Myocyte (in vitro differentiated cells): ENCODE measurements at places on chromosomes 4 and X.

GRCh38 chr4:48047421-48047844 lies 30.9 kb downstream of the NIPAL1 start:
- no peak for DNase-seq

- DNase-seq: no peak
Measured at GRCh38 chrX:133053861-133054598, 42.9 kb downstream of the USP26 start.

- DNase-seq: peak; percentile 17
Measured at GRCh38 chr4:121819216-121819965, 4.3 kb downstream of the CCNA2 start.

GRCh38 chrX:11589641-11590040 lies 76.1 kb downstream of the ARHGAP6 start:
- no peak for DNase-seq

- DNase-seq: no peak
Measured at GRCh38 chrX:135625995-135626394, 87.4 kb upstream of the CT45A1 start.

GRCh38 chr4:37970702-37971101 lies 10.5 kb downstream of the PTTG2 start:
- DNase-seq: peak; percentile 92

DNA sequence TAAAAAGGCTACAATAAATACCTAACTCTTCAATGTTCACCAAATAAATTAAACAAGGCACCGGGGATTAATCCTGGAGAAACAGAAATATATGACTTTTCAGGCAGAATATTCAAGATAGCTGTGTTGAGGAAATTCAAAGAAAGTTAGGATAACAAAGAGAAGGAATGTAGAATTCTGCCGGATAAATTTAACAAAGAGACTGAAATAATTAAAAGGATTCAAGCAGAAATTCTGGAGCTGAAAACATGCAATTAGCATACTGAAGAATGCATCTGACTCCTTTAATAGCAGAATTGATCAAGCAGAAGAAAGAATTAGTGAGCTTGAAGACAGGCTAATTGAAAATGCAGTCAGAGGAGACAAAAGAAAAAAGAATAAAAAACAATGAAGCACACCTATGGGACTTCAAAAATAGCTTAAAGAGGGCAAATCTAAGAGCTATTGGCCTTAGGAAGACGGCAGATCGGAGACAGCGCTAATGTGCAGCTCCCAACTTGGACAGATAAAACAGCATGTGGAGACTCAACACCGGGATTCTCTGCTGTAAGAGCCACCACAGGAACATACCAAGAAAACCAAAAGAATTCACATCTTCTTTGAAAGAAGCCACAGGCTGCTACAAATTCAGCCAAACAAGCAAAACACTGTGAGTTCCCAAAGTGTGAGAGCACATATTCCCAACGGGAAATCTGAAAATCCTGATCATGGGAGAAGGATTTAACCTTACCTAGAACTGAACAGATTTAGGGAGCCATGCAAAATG lies 1290.9 kb downstream of the PCDH18 start:
- peak; percentile 17 for DNase-seq

- no peak for DNase-seq
Measured at GRCh38 chr4:109990261-109991257, 77.9 kb downstream of the EGF start.

DNA sequence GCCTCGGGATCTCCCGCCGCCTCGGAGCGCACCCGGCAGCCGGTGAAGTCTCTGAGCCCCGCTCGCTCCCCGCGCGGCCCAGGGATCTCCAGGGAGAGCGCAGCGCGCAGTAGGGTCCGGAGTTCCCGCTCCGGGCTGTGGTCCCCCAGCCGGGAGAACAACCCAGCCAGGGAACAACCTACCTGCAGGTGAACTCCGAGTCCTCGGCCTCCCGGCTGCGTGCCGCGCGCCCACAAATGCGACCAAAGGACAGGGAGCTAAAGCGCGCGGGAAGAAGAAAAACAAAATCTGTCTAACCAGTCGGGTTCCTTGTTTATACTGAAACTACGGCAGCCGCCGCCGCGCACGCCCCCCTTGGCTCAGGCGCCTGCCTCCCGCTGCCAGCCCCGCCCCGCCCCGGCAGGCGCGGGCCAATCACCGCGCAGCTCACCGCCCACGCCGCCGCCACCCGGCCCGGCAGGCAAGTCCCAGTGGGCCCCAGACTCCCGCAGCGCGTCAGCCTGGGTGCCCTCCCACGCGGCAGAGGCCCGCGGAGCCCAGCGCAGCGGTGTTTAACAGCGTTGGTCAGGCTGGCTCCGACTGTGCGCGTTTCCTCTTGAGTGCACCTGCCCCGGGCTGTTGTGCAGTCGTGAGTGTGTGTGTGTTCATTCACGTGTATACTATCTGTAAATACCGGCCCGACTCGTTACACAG lies at the start of gene RASGEF1B:
RASGEF1B (minus strand) TSS at position 320 of the 693 bp plus-strand sequence. CDS start 12,399 bp downstream, outside the sequence.
- DNase-seq: peak; percentile 60

DNA sequence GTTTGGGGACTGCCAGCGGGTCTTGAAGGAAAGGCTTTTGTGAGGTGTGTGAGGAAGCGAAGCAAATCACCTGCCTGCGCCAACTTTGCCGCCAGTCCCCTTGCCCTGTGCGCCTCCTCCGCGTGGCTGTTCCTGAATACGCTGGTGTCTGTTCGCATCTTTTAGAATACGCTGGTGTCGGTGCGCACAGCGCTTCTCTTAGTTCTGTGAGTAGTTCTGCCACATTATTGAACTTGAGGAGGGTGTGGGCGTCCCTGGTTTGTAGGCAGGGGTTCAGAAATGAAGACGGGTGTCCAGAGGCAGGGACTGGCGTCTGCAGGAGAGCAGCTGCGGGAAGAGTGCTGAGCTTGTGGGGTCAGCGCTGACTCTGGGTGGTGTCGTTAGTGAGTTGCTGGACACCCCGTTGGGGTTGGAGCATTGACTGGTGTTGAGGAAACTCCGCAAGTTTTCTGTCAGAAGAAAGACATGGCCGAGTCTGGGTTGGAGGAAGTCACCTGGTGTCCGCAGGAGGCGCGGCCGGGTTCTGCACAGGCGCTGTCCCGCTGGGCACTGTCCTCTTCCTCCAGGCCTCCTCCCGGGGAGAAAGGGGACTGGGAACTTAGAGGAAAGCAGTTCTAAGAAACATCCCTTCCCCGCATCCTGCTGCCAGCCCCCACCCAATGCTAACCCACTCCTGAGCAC lies 930 bp downstream of the ZNF718 start:
- DNase-seq: peak; percentile 17

- peak; percentile 61 for DNase-seq
Measured at GRCh38 chr4:15130441-15130840, 128.2 kb downstream of the CPEB2 start.

GRCh38 chr4:59339631-59340030 lies 1860.5 kb upstream of the ADGRL3 start:
- DNase-seq: no peak

DNA sequence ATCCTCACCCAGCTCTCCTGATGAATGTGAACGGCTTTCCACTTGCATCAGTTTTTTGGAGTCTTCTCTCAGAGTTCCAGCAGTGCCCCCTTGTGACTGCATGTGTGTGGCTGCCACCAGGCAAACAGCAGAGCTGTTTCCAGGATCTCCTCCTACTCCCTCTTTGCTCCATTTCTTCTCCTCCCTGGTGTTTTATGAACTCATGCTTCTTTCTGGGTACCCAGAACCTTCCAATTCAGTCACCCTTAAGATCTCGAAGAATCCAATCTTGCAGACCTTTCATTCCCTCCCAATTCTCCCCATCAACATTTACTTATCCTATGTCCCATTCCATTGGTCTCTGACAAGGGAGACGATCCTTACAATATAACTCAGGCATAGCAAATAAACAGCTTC lies 6.8 kb upstream of the TCEANC start:
- peak; percentile 77 for DNase-seq

DNA sequence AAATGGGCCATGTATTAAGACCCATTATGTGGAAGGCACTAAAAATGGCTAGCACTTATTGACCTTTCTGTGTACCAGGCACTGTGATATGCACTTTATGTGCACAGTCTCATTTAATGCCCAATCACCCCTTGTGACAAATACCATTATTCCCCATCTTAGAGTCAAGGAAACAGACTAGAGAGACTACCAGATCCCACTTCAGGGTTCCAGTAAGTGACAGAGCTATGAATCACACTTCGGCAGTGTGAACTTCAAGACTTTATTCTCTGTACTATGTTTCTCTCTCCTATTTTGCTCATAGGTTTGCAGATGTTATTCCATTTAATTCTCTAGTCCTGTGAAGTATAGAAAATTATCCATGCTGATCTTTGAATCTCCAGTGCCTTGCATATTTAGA lies 107.0 kb downstream of the NFKB1 start:
- DNase-seq: no peak

DNA sequence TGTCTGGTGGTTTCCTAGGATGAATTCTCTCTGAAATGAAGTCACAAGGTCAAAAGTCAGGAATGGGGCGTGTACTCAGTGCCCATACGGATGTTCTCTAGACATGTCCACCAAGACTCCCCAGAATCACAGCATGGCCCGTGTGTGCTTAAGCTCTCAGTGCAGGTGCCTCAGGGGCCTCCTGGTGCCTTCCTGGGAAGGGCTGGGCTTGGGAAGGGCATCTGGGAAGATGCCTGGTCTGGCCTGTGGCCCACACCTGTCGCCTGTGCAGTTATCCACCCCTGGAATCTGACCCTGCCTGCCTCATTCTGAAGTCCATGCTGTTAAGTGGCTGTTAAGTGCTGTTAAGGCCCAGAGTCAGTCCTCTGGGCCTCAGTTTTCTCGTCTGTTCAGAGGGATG lies 31.2 kb downstream of the SORCS2 start:
- DNase-seq: peak; percentile 68

GRCh38 chr4:108519911-108520601 lies 100.3 kb upstream of the RPL34 start:
- no peak for DNase-seq

- DNase-seq: no peak
Measured at GRCh38 chr4:110275871-110276270, 77.5 kb upstream of the ELOVL6 start.

DNA sequence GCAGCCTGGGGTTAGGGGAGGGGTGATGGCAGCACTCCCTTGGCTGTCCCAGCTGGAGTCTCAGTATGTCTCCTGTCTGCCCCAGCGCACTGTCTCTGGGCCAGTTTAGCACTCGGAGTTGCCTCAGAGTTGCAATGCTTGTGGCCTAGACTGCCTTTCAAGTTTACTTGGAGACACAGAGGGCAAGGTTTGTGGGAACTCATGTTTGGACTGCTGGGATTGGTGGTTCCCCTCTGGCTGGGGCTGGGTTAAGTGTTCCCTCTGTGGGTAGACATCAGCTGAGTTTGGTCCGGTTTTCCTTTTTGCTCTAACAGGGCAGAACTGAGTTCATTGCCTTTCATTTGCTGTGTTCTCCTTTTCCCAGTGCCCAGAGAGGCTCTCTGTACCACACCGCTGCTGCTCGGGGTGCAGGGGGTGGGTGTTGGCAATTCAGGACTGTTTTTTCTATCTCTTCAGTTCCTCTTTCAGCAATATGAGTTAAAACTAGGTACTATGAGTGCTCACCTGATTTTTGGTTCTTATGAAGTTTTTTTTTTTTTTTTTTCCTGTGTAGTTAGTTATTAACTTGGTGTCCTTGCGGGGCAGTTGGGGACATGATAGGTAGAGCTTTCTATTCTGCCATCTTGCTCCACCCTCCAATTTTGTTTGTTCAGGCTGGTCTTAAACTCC lies 17.2 kb downstream of the RAB33B start:
- no peak for DNase-seq

GRCh38 chrX:69010339-69010738 lies 154.9 kb downstream of the PJA1 start:
- no peak for DNase-seq

- DNase-seq: no peak
Measured at GRCh38 chr4:73692701-73693100, 47.7 kb upstream of the CXCL8 start.

DNA sequence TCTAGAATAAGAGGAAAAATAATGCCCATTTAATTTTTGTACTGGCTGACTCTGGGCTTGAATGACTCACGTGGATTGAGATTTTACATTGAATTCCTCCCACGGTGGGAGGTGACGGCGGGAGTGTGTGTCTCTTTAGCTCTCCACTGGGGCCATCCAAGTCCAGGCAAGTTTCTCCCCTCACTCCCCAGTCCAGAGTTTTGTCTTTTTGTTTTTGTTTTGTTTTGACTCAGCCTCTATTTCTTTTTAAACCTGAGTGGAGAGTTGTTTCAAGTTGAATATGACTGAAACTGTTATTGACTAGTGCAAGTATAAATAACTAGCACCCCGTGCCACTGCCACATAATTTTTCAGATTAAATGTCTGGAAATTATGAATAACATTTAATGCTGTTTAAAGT lies 13.6 kb downstream of the CHST7 start:
- no peak for DNase-seq

DNA sequence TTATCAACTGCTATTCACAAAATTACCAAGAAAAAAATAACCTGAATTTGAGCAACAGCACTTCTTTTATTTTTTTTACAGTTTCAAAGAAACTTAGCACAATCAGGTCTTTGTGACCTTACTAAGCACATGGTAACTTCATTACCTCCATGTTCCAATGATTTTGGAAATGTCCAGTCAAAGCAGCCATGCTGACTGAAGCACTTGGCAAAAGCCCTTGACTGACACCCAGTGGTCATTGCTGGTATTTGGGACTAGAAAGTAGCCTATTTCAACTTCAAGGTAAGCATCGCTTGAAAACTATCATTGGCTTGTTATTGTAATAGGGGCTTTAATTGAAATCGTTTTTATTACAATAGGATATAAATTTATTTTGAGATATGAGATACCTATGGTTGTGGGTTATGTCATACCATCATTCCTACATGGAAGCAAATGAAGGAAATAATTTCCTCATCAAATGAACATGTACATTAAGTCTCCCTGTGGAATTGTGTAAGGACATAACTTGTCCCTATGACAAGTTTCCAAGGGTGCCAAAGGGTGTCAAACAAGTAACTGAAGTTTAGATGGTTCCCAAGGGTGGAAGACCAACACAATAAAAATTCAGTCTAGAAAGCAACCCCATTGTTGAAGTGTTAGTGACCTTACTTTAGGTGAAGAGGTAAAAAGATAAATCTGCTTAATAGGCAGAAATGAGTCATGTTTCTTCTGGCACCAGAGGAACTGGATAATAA lies 15.2 kb upstream of the ANXA10 start:
- DNase-seq: peak; percentile 78

DNA sequence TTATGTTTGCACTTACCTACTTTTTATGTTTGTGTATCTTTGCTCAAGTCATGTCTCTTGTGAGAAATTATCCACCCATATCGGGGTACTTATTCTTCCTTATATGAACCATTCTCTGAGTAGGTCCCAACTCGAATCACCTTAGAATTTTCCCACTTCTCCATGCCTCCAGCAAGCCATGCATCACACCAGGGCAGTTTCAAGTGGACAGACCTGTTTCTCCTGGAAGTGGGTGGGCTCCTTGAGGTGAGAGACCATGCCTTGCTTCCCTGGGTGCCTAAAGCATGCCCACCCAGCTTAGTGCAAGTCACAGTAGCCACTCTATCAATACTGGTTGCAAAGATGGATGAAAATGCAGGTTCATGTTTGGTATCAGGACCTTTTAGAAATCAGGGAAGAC lies 187.2 kb downstream of the KIT start:
- no peak for DNase-seq

- DNase-seq: peak; percentile 88
Measured at GRCh38 chrX:11351375-11352295, 58.4 kb downstream of the AMELX start.
